ENCODE measurements at places on chromosomes 13 and 19. TPM values are rescaled to one million over a fixed set of nuclear protein-coding genes. Genes with fewer than 3 reads are reported as not detected.

TEX30 gene
- total RNA-seq, result 13.4 TPM

ARHGAP33 gene
- 2.2 TPM for total RNA-seq

DNA sequence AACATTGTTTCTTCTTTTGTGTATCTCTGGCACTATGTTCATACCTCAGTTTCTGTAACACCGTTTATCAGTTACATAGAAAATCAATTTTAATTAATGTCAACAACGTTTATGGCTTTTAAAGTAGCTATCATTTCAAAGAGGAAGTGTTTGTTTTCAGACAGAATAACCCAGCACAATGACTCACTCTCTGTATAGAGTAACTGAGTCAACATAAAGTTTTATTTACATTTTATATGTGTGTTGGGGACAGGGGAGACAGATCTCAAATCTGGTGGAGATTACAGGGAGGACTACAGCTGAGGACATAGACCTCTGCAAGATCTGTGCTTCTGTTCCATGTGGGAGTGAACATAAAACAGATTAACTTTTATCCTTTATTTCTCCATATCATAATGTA is 2590.1 kb downstream of the PCDH9 start:
- no peak for DNase-seq

DNA sequence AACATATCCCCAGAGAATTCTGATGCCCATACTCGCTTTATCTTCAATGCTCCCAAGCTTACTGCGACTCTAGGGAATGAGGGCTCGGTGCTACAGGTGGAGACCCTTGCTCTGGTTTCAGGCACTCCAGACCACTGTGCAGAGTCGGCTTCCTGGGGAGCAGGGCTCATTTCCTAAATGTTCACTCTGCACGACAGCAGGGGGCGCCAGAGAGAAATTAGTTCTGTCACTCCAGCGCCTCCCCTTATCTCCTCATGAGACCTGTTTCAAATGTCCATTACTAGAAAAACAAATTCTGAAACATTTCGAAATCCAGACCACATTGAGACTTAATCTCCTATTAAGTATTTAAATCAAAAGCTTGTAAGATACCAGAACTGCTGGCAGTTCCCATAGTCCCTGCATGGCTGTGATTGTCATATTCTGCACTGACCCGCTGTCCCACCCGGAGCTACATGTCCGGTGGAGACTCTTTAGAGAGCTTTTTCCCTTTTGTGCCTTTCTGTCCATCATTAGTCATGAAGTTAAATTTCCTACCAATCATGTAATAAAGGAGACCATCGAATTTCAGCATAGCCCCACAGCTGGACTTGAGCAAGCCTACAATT is 22.4 kb downstream of the EPSTI1 start:
- no peak for DNase-seq

- DNase-seq, result no peak
Measured at GRCh38 chr13:24851546-24851945, 87.6 kb downstream of the RNF17 start.

- DNase-seq, result peak; percentile 93
Measured at GRCh38 chr19:19115954-19116353, 22.3 kb downstream of the TMEM161A start.

- DNase-seq, result no peak
Measured at GRCh38 chr13:91360246-91360751, 12.8 kb downstream of the MIR17HG start.

- no peak for DNase-seq
Measured at GRCh38 chr13:61110732-61111131, 304.9 kb downstream of the PCDH20 start.

Data from osteoblast (primary cell).